ENCODE measurements at places on chromosomes 4 and X.

DNA sequence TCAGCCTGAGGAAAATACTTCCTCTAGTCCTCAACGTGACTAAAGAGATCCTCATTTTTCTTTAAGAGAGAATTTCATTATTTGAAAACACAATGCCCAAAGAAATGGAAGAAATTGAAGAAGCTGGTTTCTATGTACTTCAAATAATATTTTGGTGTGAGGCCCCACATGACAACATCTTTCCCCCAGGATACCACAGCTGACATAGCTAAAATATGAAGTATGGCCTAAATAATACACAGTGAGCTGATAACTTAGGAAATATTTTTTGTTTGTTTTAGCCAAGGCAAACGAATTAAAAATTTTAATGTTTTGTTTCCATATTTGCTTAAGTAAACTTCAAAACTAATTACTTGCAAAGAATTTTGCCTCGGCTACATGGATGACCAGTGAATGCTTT, 149.2 kb downstream of the CBR4 start:
- no peak for DNase-seq

GRCh38 chrX:39893417-39894338, 204.1 kb downstream of the BCOR start:
- no peak for DNase-seq

DNA sequence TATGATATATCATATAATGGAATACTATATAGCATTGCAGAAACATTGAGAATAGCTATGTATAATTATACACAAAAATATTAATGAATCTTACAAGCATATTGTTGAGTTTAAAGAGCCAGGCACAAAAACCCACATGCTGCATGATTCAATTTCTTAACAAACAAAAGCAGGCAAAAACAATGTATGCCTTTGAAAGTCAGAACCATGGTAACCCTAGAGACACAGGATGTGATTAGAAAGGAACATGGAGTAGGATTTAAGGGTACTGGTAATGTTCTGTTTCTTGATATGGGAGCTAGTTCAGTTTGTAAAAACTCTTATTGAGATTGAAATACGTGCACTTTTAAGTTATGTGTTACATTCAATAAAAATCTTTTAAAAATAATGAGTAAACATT, 21.5 kb downstream of the CXCL8 start:
- DNase-seq, result no peak

DNA sequence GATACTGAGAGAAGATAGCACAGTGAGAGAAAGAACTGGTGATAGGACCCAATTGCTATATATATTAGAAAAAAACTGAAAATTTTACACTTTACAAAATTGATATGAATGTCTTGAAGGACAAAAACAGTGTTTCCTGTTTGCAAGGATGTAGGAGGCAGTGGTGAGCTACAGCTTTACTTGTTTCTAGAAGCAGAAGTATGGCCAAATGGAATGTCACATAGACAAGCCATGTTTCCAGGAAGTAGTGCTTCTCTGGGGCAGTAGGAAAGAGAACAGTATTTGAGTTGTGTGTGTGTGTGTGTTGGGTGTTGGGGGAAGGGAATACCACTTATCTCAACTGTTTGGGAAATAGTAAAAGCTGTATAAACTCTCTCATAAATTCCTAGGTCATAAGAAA, 60.9 kb upstream of the IBSP start:
- no peak for DNase-seq

GRCh38 chr4:114752391-114753165, 154.0 kb downstream of the UGT8 start:
- no peak for DNase-seq

GRCh38 chrX:109199726-109200125, 282.2 kb downstream of the GUCY2F start:
- DNase-seq, result no peak

GRCh38 chrX:29724316-29724715, 491.0 kb upstream of the MAGEB2 start:
- no peak for DNase-seq

- no peak for DNase-seq
Observed at GRCh38 chr4:82578935-82579334, 17.1 kb upstream of the TMEM150C start.

DNA sequence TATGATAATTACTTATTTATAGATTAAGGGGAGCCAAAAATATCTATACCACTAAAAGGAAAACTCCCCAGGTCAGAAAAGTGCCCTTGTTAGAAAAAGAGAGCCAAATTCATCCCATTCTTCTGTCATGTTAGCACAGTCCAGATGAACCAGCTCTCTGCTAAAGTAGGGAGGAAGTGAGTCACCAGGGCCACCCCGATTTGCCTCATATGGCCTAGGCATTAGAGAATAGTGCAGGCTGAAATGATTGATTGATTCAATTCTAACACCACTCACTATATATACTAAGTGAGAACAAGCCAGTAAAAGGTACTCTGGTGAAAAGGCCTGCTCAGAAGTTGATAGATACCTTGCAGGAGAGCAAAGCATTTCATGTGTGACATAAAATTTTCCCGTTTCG, 94.5 kb downstream of the SRPX start:
- no peak for DNase-seq

DNA sequence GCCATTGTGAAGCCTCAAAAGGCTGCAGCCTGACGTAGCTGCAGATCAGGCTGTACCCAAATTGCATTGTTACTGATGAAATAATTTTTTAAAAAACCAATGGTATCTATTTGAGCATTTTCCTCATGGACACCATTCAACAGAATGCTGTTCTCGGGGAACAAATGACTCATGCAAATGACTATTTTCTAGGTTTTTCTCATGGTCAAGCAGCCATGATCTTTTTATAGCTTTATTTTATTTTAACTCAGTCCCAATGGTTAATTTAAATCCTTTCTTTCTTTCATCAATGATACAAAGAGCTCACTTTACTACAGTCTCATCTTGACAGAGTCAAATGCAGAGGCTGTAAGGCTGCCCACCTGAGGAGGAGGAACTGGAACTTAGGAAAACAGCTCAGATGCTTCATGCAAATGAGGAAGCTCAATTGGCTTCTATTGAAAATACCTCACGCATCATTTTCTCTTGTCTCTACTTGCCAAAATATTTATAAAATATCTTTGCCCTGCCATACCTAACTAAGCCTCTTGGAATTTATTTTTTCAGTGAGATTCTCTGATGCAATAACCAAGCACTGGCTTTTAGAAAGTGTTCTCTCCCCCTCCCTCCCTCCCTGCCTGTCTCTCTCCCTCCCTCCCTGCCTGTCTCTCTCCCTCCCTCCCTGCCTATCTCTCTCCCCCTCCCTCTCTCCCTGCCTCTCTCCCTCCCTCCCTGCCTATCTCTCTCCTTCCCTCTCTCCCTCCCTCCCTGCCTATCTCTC, 81.0 kb downstream of the SORBS2 start:
- no peak for DNase-seq

- no peak for DNase-seq
Observed at GRCh38 chr4:5552451-5552850, 155.9 kb downstream of the EVC2 start.

DNA sequence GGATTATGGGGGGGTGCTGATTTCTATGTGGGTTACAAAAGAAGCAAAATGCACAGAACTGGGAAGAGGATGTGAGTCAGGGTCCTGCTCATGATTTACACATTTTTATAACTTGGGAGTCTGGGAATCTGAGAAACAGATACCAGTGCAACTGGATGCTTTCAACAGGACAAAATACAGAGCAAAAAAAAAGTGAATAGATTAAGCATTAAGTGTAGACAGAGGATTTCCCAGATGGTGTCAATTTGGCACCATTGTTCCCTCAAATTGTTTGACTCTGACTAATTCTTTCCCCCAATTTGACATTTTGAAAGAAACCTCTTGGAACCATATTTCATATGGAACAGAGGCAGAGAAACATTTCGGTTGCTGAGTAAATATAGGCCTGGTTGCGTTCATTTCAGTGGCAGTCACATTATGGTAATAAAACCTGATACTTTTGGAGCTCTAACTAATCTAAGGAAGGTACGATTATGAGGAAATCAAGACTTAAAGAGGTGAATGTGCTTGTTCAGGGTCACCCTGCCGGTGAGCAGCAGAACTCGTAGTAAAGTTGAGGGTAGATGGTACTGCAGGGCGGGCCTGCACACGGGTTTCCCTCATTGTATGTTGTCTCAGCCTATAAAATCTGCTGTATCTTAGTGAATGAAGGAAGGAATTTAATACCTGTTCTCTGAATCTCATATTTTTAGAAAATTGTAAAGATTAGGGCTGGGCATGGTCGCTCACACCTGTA, 18.7 kb upstream of the CDKL5 start:
- DNase-seq, result no peak

DNA sequence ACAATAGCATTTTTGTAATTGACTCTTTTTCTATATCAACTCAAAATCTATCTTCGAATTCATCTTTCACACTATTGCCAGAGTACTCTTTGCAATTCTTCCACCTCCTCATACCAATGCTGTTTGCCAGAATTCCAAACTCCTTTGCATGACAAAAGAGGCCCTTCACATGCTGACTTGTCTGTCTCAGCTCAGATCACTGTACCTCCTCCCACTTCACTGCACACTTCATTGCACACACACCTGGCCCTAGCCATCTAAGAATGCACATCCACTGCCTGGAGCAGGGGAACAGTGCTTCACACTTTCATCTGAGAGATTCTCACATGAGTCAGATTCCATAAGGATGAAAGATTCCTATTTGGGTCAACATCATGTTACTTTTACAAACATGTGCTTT, 56.5 kb downstream of the PRDM5 start:
- no peak for DNase-seq

DNA sequence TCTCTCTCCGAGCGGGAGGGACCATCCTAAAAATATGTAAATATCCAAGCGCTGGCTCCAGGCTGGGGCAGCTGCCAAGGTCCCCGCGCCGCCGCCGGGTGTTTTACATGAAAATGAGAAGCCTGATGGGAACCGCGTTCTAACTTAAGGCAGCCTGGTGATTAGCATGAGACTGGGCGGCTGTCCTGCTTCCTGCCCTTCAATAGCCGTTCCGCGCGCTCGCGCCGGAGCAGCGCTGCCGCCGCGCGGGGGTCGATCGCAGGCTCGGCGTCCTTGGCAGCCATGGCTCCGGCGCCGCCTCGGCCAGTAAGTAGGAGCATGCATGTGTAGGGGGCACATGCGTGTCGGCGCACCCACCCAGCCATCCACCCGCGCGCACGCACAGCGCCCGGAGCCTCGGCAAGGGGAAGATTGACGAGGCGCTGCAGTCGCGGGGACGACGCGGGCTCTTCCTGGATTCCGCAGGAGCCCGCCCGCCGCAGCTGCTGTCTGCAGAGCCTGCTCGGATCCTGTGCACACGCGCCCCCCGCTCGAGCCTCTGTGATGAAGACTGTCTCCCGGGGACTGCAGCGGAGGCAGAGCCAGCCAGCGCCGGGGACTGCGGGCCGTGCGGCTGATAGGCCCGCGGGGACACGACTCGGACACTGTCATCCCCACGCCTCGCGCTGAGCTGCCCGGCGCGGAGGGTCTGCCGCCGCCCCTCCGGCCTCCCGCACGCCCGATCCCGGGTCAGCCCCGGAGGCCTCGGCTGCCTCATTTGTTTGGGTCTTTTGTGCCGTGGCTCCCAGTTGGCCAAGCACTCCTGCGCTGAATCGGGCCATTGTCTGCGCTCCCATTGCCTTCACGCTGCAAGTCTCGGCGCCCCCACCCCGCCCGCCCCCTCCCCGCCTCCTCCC, 734 bp downstream of the STOX2 start:
- no peak for DNase-seq

DNA sequence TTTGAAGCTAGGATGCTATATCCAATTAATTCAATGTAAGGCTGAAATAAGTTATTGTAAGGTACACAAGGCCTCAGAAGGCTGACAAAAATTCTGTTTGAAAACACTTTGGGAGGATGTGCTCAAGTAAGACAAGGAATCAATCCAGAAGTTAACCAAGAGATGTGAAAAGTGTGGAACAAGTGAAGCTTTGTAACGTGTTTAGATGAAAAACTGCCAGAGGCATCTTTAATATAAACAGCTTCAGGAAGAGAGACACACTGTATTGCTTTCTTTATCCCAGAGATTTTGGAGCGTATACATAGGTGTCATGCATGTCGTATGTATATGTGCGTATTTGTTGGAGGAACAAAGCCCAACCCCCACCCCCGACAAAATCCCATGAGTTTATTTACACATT, 28.3 kb upstream of the YTHDC1 start:
- no peak for DNase-seq

DNA sequence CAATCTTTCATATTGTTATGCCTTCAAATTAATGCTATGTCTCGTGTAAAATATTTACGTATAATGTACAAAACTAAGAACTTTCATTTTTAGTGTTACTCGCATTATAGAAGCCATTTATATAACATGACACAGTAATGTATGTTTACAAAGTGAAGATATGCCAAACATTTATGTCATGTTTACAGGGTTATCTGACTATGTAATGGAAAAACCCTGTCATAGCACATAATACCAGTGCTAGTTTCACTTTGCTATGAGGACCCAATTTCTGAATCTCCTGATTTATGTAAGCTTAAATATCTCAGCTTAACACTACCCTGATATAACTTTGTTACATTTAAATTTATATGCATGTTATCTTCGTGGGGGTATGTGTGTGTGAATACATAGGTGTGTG, 233.1 kb downstream of the FAT4 start:
- no peak for DNase-seq

GRCh38 chr4:6916069-6916586, 6.5 kb downstream of the TBC1D14 start:
- no peak for DNase-seq

DNA sequence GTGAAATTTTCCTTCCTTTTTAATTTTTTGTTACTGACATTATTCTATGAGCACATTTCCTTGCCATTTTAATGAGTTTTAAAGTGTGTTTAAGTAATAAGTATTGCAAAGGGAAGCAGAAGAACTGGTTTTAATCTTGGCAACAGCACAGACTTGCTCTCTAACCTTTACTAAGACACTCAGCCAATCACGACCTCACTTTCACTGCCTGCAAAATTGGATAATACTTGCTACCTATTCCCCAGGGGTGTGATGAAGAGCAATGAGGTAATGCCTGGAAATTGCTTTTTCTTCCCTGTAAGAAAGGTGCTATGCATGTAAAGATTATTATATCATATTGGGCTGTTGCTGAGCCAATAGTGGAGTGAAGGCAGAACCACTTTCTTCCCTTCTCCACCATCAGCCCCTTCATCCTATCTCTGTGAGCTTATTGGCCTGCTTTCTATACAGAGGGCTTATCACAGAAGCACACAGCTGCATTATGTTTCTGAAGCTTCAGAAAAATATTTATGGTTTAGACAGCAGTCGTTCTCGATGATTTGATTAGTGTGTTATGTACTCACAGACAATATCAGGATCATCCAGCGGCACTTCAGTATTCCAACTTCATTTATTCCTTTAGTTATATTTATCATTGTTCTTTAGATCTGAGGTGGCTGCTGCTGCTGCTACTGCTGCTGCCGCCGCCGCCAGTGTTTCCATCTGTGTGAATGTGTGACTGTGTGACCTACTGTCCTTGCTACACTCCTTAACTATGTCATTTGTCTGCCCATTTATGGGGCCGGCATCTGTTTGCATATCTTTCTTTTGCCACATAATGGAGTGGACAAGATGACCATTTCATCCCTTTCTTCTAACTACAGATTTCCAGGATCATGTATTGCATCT, 255.1 kb downstream of the C4orf33 start:
- no peak for DNase-seq

- no peak for DNase-seq
Observed at GRCh38 chr4:181908168-181908567, 335.0 kb upstream of the TENM3 start.

Data from activated T-cell treated with anti-CD3 and anti-CD28 coated beads for 4 hours (primary cell).